ENCODE measurements at places on chromosomes 6 and 20. TPM values are rescaled to one million over a fixed set of nuclear protein-coding genes. Genes with fewer than 3 reads are reported as not detected.
A peak's percentile ranks its signal among the peaks of the same experiment; 100 is the strongest.

GRCh38 chr20:10332656-10333415 lies 101.2 kb downstream of the MKKS start:
- DNase-seq = no peak

DNA sequence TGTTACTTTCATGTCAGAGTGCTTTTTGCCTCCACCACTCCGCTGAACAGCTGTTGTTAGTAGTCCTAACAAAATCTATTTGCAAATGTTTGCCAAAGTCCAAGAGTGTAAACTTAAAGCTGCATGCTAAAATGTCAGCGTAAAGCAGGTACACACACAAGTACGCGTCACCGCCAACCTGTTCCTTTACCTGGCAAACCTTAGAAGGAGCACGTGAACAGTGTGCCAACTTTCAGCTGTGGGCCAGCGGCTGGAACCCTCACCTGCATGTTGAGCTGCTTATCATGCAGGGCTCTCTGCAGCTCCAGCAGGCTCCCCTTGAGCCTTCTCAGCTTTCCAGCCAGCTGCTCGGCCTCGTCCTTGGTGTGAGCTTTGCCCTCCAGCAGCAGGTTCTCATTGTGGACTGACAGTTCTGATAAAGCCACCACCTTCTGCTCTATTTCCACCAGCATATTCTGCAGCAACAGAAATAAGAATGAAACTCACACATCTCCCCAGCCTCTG lies 359.3 kb downstream of the SYNE1 start:
- no peak for DNase-seq

DNA sequence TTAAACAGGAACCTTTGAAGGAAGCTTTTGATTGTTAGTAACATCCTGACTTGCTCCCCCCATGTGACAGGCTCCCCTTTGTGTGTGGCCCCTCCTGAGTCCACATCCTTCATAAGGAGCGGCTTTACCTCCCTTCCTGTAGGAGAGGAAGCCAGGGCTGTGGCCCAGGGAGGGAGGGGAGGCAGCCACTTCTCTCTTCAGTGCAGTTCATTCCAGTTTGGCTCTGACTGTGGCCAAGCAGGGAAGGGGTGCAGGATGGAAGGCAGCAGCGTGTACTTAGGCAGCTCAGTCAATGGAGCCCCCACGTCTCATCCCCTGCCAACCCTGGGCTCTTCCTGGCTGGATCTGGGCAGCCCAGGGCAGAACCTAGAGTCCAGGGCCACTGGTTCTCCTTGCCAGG lies 295.2 kb downstream of the QKI start:
- no peak for DNase-seq

DNA sequence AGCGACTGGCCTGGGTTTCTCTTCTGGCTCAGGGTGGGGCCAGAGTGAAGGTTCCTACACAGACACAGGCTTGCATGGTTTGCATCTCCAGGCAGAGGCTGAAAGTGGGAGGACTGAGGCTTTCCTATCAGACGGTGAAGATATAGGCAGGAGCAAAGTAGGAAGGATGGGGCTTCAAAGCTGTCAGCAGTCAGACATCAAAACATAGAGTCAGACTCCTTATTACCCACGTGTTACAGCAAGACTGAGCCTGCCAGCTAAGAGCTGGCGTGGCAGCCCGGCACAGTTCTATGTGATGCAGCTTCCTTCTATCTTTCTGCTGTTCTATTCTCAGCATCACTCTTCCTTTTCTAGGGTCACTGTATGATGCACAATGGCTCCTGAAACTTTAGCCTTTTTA lies 445.1 kb downstream of the DOK5 start:
- no peak for DNase-seq

DNA sequence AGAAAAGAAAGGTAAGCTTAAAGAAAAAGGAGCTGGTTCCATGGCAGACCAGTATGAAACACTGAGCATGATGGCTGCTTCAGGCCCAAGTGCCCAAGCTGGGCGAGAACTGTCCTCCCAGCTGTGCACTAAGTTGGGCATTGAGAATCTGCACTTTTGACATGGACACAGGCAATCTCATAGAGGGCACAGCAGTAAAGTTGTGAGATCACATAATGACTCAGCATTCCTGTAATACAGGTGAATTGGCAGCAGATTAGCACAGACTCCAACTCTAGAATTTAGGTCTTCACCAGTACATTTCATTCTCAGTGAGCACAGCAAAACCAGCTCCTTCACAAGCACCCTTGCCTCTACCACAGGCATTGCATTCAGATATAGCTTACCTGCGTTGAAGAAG lies 343.4 kb downstream of the PKHD1 start:
- DNase-seq = no peak

GRCh38 chr6:39221115-39221514 lies 8.2 kb downstream of the KCNK5 start:
- no peak for DNase-seq

DNA sequence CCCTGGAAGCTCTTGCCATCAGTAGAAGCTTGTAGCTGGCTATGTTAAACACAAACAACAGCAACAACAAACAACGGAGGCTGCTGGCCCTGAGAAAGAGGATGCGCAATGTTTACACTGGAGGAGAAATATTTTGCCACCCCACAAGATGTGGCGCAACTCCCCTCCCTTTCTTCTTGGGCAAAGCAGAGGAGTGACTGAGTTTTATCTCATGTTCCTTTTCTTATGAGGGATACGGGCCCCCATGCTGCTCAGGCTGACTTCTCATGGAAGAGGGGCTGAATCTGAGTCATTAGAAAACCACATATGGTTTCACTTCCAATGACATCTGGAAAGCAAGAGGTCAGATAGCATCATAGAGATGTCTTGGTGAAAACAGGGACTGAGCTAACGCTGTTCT lies 75.9 kb upstream of the HDDC2 start:
- peak; percentile 3 for DNase-seq

- DNase-seq = no peak
Observed at GRCh38 chr20:38196076-38196475, 31.0 kb upstream of the TGM2 start.

DNA sequence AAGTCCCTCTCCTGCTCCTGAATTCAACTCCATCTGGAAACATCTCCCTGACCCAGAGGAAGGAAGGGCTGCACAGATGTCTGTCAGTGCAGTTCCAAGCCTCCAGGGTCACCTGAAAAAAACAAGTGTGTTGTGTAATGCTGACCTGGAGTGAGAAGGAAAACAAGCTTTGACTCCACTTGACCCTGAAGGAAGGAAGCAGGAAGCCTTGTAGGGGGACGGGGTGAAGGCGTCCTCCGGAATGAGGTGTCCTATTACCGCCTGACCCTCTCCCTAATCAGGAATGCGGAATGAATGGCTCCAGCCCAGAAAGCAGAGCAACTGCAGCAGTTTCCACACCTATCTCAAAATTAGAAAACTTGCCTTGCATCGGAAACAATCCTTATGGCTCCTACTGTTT lies 13.9 kb upstream of the ADGRF5 start:
- no peak for DNase-seq

GRCh38 chr6:138682704-138683527 lies 90.7 kb upstream of the CCDC28A start:
- peak; percentile 70 for DNase-seq

- DNase-seq = peak; percentile 13
Observed at GRCh38 chr6:42745083-42745639, 742 bp downstream of the TBCC start.

The EPPIN gene
- not detected for total RNA-seq

The OXT gene
- total RNA-seq = not detected

The RAD21L1 gene
- 0.07 TPM for total RNA-seq

The CAPN11 gene
- not detected for total RNA-seq

The C20orf141 gene
- not detected for total RNA-seq

The NKX2-4 gene
- not detected for total RNA-seq

The SGK2 gene
- total RNA-seq = not detected

The TFAP2C gene
- 1.9 TPM for total RNA-seq

The ABHD16B gene
- not detected for total RNA-seq
